ENCODE measurements at places on chromosomes 4 and X. TPM values are rescaled to one million over a fixed set of nuclear protein-coding genes. Genes with fewer than 3 reads are reported as not detected.

DNA sequence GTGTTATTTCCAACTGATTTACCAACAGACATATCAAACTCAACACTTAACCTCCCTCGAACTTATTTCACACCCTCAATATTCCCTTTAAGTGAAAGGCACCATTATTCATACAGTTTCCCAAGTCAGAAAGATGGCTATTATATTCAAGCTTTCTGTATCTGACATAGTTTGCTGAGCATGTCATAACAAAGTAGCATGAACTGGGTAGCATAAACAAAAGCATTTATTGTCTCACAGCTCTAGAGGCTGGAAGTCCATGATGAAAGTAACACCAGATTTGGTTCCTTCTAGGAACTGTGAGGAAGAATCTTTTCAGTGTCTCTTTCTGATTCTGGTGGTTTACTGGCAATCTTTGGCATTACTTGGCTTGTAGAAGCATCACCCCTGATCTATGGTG lies 1388.6 kb downstream of the TECRL start:
- no peak for DNase-seq

Gene NUDT11
- total RNA-seq, result 1.3 TPM

Gene DRD5
- not detected for total RNA-seq

DNA sequence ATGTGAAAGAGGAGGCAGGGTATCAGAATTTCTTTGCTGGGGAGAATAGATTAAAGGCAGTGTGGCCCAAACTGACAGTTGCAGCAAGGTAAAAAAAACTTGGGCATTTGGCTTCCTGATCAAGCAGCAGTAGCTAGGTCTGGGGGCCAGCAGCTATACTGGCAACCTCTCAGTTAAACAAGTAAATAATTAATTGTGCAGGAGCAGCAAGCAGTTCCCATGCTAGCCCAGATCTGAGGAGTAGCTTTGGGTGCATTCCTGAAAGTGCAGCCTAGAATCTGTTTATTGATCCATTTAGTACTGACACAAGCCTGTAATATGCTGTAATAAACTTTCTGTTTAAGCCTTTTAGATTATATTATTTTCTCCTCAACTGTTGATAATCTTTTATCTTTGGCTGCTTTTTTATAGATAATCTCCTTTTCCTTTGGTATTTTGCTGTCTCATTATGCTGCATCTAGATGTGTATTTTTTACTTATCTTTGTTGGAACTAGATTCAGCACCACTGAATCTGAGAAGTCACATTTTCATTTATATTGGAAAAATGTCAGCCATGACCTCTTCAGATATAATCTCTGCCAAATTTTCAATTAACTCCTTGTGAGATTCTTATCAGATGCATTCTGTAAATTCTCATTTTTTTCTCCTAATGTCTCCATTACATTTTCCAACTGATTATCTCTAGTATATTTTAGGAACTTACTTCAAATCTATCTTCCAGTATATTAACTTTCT lies 276.3 kb downstream of the STPG2 start:
- DNase-seq, result no peak

- DNase-seq, result no peak
Observed at GRCh38 chr4:123672987-123673386, 276.4 kb downstream of the SPRY1 start.

DNA sequence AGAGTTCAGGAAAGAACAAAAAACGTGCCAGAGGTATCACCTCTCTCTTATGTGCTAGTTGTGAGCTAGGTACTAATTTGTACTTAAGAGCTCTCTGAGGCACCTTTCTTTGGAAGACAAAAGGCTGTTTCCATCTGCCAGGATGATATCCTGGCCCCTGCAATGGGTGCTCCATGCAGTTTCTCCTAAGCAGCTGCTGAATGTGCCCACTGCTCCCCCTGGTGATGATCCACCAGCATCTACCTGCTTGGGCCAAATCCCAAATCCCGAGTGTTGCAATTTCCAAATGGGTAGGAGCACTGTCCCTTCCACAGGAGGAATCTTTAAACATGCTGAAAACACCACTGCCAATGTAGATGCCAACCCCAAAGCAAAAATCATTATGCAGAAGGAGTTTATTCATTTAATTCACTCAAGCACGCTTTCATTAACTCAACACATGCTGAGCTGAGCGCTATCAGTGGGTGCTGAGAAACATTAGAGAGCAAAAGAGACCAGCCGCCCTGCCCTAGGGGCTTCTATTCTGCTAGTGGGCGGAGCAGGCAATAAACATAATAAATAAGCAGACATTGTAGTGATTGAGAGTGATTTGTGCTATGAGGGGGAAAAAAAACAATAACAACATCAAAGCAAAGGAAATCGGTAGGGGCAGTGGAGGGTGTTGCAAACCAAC lies 69.6 kb upstream of the C4orf50 start:
- no peak for DNase-seq

DNA sequence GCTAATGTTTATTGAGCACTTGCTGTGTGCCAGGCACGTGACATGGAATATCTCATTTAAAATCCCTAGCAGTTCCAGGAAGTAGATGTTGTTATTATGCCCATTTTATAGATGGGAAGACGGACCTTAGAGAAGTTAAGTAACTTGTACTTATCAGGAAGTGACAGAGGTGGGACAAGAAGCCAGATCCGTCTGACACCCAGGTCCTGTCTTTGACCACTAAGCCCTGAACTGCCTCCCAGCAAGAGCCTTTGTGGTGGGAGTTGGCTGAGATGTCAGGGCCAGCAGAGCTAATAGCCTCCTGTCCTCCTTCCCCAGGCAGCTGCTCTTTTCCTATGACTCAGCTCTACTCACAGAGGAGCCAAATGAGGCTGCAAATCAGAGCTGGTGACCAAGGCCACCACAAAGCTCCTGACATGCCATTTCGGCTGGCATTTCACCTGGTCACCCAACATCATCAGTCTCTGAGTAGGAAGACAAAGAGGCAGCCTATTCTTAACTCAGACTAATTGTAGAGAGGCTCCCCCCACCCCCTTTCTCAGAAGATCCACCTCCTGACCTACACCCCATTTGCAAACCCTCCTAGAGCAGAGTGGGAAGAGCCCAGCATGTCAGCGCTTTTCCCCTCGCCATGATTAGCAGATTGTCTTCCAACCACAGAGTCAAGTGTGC lies 175.1 kb upstream of the KIT start:
- no peak for DNase-seq

Gene LONRF3
- 4.5 TPM for total RNA-seq

- no peak for DNase-seq
Observed at GRCh38 chr4:138216272-138216867, 25.8 kb downstream of the SLC7A11 start.

Gene TRO
- 7.9 TPM for total RNA-seq

Gene ARHGAP4
- total RNA-seq, result 138 TPM

Gene FAM13A
- total RNA-seq, result 6.6 TPM

Gene ZCCHC18
- total RNA-seq, result 1.9 TPM

GRCh38 chr4:76993787-76994641 lies 44.5 kb downstream of the SEPTIN11 start:
- peak; percentile 40 for DNase-seq

Gene CXCL5
- not detected for total RNA-seq

DNA sequence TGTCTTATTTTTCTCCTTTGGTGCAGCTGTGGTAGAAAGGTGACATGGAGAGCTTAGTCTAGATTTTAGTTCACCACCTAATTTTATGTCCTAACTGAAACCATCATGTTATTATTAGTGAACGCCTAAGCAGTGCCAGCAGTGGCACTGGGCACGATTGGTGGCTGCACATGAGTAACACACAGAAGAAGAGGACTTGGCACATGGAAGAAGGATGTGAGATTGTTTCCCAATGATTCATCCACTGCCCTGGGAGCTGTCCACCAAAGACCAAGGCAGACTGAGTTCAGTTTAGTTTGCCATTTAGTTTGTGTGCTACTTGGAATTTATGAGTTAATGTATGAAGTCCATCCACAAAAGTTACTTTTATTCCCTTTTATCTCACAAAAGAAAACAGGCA lies 68.1 kb upstream of the NAP1L5 start:
- DNase-seq, result no peak

- DNase-seq, result no peak
Observed at GRCh38 chr4:99209671-99210070, 9.4 kb downstream of the ADH6 start.

DNA sequence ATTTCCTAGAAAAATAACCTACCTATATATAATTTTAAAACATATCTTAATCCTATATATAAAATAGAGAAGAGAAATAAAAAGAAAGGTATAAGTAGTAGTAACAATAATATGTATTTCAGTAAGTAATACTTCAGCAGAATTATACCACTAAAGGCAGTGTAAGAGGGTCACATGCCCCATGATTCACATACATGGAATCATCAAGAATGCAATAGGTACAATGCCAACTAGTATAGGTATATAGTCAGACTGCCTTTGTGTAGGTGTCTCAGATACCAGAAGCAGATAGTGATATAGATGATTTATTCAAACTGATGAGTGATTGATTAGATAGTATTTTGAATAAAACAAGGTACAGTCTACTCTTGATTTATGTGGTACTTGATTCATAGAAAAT lies 9.4 kb downstream of the AIMP1 start:
- DNase-seq, result no peak

GRCh38 chr4:28518561-28519165 lies 1658.0 kb downstream of the STIM2 start:
- DNase-seq, result no peak

Gene PABPC1L2A
- not detected for total RNA-seq

DNA sequence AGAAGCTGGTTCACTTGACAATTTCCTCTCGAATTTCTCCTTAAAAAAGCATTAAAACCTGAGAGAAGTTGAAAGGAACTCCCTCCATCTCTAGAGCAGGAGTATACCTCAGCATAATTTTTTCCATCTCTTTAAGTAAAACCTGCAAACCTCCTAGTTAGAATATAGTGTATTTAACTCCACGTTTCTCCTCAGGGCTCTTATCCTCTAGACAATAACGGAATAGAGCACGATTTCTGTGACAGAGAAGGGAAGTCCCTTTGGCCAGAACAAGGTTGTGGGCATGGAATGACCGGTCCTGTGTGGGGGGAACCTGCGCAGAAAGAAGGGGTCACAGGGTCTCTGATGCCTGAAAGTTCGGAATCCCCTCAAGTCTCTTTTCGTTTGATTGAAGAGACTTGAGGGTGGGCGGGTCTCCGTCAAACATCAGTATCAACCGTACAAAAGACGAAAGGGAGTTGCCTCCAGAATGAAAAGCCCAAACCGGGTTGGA lies 697 bp downstream of the ZNF280C start:
- no peak for DNase-seq

Gene CENPVL2
- total RNA-seq, result not detected

DNA sequence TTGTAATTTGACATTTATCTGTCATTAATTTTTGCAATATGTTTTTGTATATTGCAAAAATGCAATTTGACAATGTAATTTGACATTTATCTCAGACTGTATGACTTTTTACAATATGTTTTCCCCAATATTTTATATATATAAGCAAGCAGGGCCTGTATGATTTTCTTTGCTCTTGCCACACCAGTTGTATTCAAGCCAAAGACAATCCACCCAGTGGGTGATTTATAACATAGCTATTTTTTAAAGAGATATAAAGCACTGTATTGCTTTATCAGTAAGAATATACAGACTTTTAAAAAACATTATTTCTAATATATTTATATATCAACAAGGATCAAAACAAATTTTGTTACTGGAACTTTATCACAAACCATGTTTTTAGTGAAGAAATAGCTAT lies 47.3 kb downstream of the SLIT2 start:
- no peak for DNase-seq

- no peak for DNase-seq
Observed at GRCh38 chrX:129000018-129000417, 523.3 kb downstream of the SMARCA1 start.

GRCh38 chr4:91914176-91914804 lies 389.5 kb upstream of the GRID2 start:
- DNase-seq, result no peak

- DNase-seq, result no peak
Observed at GRCh38 chr4:73172161-73172560, 86.4 kb downstream of the ANKRD17 start.

DNA sequence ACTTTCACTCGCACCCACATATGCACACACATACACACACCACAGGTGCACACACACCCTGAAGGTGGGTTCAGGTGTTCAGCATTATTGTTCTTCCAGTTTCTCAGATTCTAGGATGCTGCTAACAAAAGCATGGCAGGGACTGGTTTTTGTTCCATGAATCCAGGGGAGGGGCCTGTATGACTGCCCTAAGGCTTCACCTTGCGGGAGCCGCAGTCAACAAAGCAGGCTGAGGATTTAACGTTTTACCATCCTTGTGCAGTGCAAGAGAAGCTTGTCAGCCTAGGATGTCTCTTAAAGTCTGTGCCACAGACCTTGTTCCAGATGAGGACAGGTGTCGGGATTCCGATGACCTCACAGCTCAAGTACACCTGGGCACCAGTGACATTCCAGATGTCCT lies 61.8 kb downstream of the POLR2B start:
- DNase-seq, result no peak

DNA sequence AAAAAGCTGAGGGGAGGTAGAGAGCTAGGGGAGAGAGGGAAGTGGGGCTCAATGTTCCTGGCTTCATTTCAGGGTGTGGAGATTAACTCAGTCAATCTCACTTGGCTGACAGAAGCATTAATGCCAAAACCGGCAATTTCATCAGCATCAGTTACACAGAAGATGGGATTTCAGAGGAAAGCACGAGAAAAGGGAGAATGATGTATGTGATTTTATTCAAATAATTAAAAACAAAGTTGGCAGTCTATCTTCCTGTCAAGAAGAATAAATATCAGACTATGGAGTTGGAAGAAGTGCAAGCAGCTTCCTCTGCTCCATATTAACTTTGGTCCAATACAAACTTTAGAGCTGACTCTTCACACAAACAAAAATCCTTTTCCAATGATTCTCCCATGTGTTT lies 29.6 kb upstream of the HCCS start:
- no peak for DNase-seq

DNA sequence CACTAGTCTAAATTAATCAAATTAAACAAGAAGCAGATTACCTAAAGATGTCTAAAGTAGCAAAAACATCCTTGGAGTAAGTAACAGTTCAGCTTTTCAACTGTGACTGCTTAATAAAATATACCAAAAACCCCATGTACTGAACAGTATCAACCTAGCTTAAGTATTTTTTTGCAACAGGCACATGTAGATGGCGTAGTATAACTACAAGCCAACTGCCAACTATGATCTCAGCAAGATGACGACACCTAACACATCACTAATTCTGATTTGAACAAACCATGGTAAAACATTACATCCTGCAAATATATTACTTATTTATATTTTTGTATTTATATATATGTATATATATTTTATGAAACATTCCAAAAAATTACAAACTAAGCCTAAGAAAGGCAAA lies 24.5 kb downstream of the DHX15 start:
- no peak for DNase-seq

GRCh38 chrX:49199315-49199595 lies 738 bp downstream of the SYP start:
- no peak for DNase-seq
